ENCODE measurements at places on chromosomes 1 and 21.

DNA sequence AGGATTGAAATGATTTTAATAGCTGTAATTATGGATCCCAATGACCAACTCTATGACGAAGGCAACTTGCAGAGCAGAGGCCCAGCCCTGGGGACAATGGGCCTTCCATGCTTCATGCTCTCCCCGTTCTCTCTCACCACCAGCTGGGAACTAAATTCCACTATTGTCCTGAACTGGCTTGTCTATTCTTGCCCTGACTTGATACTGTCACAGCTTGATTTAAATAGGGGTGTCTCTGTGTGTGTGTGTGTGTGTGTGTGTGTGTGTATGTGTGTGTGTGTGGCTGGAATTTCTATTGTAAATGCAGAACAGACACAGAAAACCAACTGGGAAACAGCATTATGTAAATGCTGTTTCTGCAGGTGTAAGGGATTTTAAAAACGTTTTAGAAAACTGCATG is 57.0 kb downstream of the SLC22A15 start:
- no peak for DNase-seq

GRCh38 chr1:3614755-3615742 is 3.7 kb upstream of the MEGF6 start:
- no peak for DNase-seq

GRCh38 chr1:201183753-201184152 is 6.9 kb upstream of the IGFN1 start:
- no peak for DNase-seq

DNA sequence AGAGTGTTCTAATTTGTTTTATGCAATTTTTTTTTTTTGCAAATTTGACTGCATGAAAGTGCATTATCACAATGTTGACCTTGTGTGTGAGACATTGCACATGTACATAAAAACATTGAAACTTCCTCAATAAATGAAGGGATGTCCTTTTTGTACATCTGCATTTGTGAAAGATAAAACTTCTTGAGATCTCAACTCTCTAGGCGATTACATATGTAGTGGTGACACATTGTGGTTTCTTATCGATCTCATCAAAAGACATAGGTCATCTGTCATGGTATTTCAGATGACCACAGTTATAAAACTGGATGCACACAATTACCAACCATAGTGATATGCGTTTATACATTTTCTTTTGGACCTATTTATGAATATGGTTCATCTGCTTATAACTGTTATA is 35.6 kb upstream of the C21orf91 start:
- no peak for DNase-seq

DNA sequence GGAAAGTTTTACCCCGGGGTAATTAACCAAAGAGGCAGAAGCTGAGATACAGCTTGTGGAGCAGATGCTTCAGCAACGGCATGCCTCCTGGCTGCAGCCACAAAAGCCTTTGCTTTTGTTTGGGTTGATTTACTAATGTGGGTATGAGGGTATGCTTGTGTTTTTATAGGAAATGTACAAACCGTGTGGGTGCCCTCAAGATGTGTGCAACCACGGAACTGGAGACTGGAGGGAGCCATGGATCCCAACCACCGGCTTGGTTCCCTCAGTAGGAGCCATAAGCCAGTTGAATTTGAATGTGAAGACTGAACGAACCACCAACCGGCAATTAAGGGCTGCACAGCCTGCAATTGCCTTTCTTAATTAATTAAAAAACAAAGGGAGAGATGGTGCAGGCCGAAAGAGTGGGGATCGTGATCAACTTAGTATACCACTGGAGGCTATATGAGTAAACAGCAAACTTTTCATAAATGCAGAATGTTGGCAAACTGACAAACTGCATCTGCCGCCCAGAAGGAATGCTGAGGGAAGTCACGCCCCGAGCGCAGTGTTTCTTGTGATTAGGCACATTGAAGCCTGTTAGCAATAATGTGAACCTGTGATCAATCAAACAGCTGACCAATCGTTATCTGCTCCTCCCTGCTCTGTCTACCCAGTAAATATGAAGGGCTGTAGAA is 104.1 kb downstream of the DISP1 start:
- no peak for DNase-seq

DNA sequence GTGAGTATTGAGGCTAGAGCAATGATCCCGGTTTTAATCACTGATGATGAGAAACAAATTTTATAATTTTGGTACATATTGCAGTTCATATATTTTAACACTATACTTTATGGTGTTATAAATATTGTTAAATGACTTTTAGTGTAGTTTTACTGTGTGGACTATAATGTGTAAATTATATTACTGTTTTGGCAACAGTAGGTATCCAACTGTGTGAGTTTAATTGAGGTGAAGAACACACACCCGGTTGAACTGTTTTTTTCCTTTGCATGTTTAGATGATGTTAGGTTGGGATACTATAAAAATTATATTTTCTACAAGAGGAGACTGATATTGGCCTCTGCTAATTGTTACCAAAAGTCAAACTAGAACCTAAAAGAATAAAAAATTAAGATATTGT is 166.5 kb downstream of the SDCCAG8 start:
- DNase-seq = no peak

DNA sequence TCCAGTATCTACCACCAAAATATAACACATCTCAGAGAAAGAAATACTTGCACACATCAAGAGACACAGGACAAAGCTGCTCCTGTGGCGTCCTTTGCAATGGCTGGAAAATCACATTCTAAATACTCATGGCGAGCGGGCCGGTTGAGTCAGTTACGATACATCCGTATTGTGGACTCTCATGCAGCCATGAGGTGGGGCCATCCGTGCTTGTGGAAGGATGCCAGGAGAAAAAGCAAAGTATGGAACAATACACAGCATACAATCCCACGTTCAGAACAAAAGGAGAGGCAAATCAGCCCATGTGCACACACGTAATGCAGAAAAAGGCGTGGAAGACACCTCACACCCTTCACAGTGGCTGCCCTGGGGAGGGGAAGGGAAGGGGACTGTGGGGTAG is 13.1 kb downstream of the ATP13A2 start:
- DNase-seq = no peak

GRCh38 chr1:84141182-84142003 is 2.7 kb upstream of the PRKACB start:
- DNase-seq = no peak

GRCh38 chr1:12177999-12178441 is 11.2 kb downstream of the TNFRSF1B start:
- peak; percentile 93 for DNase-seq

DNA sequence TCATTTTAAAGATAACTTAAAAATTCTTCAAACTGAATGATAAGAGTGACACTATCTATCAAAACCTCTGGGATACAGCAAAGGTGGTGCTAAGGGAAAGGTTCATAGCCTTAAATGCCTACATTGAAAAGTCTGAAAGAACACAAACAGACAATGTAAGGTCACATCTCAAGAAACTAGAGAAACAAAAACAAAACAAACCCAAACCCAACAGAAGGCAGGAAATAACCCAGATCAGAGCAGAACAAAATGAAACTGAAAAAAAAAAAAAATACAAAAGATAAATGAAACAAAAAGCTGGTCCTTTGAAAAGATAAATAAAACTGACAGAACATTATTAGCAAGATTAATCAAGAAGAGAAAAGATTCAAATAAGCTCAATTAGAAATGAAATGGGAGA is 6.8 kb downstream of the ODF2L start:
- DNase-seq = no peak

- no peak for DNase-seq
Measured at GRCh38 chr1:200353232-200353631, 56.6 kb downstream of the ZNF281 start.

- DNase-seq = no peak
Measured at GRCh38 chr21:46489162-46489663, 30.5 kb downstream of the DIP2A start.

GRCh38 chr1:64685217-64685616 is 59.7 kb upstream of the RAVER2 start:
- no peak for DNase-seq

- no peak for DNase-seq
Measured at GRCh38 chr1:204493145-204493983, 1.2 kb downstream of the PIK3C2B start.

DNA sequence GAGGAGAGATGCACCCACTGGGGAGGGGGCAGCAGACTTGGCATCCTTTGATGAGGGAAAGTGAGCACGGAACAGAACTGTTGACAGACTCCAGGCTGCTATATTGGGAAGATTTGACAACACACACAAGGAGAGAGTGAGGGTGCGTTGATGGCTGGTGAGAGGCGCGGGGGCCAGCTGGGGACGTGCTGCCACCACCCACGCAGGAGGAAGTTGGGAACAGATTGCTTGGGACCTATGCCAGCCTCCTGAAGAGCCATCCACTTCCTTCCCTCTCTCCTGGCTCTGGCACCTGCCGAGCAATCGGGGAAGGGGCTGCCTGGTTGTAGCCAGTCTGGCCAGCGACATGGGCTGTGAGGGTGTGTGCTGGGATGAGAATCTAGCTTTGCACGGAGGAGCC is 223.7 kb upstream of the CSF3R start:
- DNase-seq = no peak

GRCh38 chr21:15222707-15223106 is 157.9 kb upstream of the NRIP1 start:
- DNase-seq = no peak

All from T follicular helper cell (primary cell).